ENCODE measurements at places on chromosomes 6 and 20.

DNA sequence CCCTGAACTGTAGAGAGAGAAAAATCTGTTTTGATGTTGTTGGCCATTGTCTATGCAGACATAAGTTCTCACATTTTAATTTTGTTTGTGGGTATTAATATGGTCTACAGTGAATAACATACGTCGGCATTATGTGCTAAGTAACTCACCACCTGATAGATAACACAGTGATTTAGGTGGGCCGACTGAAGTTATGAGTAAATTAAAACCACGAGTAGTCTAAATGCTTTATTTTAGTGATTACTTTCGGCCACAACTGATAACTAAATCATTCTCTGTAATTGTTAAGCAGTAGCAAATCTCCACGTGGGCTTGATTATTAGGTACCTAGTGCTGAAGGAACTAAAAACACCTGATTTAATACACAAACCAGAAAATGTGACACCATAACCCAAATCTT is 1.1 kb downstream of the DOP1A start:
- no peak for DNase-seq

GRCh38 chr6:122322824-122323223 is 76.6 kb upstream of the HSF2 start:
- DNase-seq = peak; percentile 34

GRCh38 chr6:38843798-38844197 is 128.7 kb downstream of the DNAH8 start:
- DNase-seq = no peak

GRCh38 chr20:50663095-50663821 is 28.1 kb downstream of the RIPOR3 start:
- no peak for DNase-seq

GRCh38 chr6:69866351-69866769 is at the start of gene COL19A1:
Gene COL19A1 (plus strand): TSS chr6:69866556. CDS start chr6:69879568, 13,012 bp downstream.
- DNase-seq = no peak

DNA sequence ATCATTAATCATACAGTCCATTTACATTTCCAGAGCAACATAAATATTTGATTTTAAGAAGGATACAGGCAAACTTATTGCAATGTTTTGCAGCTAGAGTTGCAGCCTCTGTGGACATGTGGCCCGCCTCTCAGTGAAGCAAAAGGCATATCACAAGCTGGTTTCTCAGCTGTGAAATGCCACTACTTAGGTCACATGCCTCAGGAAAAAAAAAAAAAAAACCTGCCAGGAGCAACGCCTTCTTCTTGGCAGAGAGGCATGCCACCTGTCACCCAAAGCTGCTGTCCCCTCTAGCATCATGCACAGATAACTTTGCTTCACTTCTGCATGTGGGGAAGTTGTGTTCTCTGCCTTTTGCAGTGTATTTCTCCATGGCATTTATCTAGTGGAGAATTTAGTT is 18.5 kb downstream of the GRM1 start:
- DNase-seq = no peak

- no peak for DNase-seq
Observed at GRCh38 chr20:38878866-38879265, 47.4 kb upstream of the FAM83D start.

All from HS-5 (cell line).